ENCODE measurements at places on chromosomes 13 and 19.

DNA sequence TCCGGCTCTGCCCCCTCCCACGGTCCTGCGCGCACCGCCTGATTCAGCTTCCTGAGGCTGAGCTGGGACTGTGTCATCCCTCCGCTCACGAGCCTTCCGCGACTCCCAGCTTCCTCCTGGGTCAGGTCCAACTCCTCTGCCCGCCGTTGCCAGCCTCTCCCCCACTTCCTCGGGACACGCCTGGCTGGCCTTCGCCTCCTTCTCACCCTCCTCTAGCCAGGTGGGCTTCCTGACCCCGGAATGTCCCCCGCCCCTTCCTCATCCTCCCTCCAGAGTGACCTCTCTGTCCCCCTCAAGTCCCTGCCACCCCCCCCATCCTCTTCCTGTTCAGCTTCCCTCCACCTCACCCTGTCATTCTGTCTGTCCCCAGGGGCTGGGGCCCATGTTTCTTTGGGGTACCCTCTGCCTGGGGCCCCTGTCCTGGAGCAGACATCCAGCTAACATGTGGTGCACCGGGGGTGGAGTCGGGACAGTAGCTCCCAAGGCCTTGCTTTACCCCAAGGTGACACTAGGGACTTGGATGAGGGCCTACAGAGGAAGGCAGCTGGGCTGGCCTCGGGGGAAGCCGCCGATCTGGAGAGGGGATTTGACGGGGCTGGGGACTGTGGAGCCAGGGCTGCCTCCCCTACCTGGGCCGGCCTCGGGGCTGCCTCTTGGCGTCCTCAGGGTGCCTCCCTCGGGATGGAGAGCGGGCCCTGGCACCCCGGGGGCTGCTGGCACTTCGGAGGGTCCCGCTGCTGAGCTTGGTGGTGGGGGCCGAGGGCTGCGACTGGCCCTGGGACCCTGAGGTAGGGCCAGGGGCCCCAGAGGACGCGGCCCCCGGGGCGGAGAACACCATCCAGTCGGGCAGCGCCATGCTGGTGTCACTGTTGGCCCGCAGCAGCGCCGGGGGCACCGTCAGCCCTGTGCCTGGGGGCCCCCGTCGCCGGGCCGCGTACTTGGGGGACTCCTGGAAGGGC lies 16.5 kb downstream of the SHANK1 start:
- DNase-seq, result no peak

GRCh38 chr13:98658131-98658530 lies 81.2 kb upstream of the STK24 start:
- no peak for DNase-seq

- no peak for DNase-seq
These were observed 855.9 kb upstream of the KLHL1 start for GRCh38 chr13:70964124-70964523.

GRCh38 chr13:106034201-106034600 lies 501.3 kb downstream of the EFNB2 start:
- no peak for DNase-seq

- DNase-seq, result no peak
These were observed 394.4 kb downstream of the GPC6 start for GRCh38 chr13:93621051-93621450.

GRCh38 chr19:16136185-16136999 lies 7.1 kb upstream of the HSH2D start:
- DNase-seq, result no peak

Measured in CD8-positive, alpha-beta memory T cell (primary cell).